Breast epithelium (tissue), 4 donors: ENCODE measurements at places on chromosomes 5 and 9.
A peak's percentile ranks its signal among the peaks of the same experiment; 100 is the strongest.

GRCh38 chr9:132135456-132135855, 26.4 kb upstream of the NTNG2 start:
- DNase-seq: no peak

DNA sequence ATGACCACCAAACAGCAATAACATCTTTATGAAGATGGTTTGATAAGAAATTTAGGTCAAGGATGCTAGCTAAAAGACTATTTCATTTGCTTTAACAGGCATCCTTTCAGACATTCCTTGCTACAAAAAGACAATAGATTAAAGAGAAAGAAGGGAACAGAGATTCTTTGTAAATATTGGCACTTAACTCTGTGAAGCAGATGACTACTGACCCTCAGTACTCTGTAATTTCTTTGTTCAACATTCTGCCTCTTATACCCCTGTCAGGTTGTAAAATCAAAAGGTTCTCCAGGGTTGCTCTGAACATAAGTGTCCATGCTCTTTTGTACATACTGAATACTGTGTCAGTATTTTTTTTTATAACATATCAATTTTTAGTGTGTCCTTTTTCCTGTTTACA, 610.6 kb upstream of the GRAMD2B start:
- DNase-seq: no peak

DNA sequence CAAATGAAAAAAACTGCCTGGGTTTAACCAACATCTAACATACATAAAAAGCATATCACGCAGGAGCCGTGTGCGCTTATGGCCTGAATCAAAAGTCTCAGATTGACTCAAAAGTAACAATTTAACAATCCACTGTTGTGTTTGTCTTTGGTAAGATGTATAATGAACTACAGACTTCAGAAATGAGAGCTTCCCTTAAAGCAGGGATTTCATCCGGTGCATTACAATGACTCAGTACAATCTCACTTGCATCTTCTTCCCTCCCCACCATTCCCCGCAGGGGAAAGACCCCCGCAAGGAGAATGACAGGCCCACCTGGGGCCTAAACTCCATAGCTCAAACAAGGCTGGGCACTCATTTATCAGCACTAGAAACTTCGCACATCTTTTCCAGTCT, 1.4 kb downstream of the ZFR start:
- no peak for DNase-seq

DNA sequence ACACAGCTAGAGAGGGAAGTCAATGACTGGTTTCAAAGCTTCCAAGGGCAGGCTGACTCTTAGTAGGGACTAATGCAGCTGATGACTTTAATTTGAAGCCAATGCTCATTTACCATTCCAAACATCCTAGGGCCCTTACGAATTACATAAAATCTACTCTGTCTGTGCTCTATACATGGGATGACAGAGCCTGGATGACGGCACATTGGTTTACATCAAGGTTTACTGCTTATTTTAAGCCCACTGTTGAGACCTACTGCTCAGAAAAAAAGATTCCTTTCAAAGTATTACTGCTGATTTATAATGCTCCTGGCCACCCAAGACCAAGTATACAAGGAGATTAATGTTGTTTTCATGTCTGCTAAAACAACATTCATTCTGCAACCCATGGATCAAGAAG, 74.1 kb downstream of the DAP start:
- no peak for DNase-seq

GRCh38 chr5:57499262-57500050, 16.8 kb upstream of the ACTBL2 start:
- DNase-seq: no peak

DNA sequence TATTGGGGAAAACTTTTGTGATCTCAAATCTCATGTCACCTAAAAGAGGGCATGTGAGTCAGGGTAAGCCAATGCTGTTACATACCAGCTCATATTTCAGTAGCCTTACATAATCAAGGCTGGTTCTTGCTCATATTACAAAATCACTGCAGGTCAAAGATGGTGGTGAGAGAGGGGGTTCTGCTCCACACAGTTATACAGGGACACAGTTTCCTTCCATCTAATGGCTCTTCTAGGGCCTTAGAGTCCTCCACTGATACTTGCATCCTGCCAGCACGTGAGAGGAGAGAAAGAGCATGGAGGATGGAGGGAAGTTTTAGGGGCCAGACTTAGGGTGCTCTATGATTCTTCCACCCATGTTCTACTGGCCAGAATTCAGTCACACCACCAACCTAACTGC, 130.0 kb downstream of the LIFR start:
- no peak for DNase-seq

DNA sequence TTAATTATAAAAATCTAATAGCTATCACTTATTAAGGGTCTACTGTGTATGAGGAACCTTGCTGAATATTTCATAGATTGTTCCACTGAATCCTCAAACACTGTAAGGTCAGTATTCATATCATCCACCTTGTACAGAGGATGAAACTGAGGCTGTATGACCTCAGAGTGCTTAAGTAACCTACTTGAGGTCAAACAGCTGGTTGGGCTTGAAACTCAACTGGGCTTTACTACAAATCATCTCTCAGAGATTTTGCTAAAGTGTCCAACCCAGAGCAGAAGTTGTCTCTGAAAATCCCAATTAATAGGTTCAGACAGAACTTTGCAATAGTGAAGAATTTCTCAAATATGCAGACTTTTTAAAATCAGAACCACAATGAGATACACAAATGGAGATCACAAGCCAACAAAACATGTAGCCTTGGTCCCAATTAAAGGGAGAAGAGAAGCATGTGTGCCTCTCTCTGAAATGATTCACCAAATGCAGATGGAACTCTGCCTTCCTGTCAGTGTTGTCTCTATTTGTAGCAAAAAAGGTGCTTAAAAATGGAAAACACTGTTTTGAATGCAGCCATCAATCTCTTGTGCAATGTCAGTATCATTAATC, 131.4 kb downstream of the FAM114A2 start:
- no peak for DNase-seq

DNA sequence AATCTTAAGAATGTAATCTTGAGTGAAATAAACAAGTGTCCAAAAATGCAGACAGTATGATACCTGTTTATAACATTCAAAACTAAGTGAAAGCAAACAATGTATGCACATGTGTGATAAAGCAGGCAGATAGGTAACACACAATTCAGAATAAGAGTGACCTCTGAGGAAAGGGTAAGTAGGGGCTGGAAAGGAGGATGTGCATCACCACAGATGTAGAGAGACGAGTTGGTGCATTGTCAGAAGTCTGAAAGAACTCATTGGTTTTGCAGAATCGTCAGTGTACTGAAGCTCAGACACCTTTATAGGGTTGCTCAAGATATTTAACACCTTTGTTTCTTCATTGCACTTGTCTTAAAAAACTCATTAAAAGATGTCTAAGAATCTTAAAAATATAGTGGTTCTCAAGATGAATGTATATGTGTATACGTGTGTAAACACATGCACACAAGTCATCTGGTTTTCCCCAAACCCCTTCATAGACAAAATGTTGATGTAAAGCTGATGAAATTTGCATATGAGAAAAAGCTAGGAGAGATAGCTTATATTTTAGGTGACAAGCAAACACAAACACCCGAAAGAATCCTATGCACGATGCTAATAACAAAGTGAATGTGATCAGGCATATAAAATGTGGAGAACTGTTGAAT, 197.6 kb upstream of the MEF2C start:
- DNase-seq: no peak

- no peak for DNase-seq
Measured at GRCh38 chr5:115738830-115739229, 77.6 kb downstream of the CDO1 start.

- DNase-seq: peak; percentile 59
Measured at GRCh38 chr5:87541033-87541432, 128.3 kb upstream of the CCNH start.

GRCh38 chr5:55102348-55102747, at the start of gene GZMA:
TSS of gene GZMA (plus strand) at chr5:55102646. CDS start at chr5:55102683, 37 bp downstream.
- no peak for DNase-seq

GRCh38 chr5:140182803-140183367, 7.9 kb downstream of the CYSTM1 start:
- no peak for DNase-seq

GRCh38 chr5:2131826-2132496, 249.2 kb upstream of the IRX4 start:
- no peak for DNase-seq

DNA sequence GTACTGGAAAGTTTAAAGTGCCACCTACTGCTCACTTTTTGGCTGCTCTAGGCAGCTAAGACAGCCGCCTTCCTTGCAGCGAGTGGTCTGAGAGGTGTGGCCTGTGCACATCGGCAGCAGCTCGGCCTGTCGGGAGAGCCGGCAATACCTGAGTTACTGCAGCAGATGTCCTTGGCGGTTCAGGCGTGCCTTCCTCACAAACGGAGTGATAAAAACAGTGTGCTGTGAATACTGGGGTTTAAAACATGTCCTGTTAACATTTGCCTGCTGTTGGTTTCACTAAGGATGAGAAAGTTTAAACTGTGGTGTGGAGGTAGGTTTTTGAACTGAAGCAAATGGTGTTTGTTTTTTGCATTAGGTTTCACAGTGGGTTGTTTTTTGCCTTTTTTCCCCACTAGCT, 12.9 kb downstream of the TRAF2 start:
- no peak for DNase-seq

- no peak for DNase-seq
Measured at GRCh38 chr9:123669346-123669745, 260.6 kb downstream of the DENND1A start.

DNA sequence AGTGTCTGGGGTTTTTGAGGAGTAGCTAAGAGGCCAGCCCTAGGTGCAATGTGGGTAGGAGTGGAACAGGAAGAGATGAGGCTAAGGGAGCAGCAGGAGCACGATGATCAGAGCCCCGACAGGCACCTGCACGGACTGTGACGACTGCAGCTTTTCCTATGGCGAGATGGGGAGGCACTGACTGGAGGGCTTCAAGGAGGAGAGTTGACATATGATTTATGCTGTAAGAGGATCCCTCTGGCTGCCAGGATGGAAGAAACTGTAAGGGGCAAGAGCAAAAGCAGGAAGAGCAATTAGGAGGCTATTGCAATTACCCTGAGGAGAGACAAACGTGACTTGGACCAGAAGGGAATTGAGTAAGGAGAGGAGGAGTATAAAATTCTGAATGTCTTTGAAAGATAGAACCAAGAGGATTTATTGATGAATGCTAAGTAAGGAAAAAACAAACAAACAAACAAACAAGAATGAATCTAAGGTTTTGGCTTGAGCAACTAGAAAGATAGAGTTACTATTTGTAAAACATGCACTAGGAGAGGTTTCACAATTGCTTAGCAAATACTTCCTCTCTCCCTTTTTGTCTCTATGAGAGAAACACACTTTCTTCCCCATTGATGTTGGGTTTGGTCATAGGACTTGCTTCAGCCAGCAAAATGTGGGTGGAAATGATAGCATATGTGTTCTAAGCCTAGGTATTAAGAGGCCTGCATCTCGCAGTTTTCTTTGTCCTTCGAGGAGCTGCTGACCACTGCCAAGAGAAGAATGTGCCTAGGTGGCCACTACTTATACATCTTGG, 32.9 kb downstream of the TRPC7 start:
- no peak for DNase-seq

- no peak for DNase-seq
Measured at GRCh38 chr5:143347046-143347445, 56.4 kb downstream of the NR3C1 start.

- DNase-seq: no peak
Measured at GRCh38 chr9:73172901-73173215, 21.2 kb downstream of the ANXA1 start.

DNA sequence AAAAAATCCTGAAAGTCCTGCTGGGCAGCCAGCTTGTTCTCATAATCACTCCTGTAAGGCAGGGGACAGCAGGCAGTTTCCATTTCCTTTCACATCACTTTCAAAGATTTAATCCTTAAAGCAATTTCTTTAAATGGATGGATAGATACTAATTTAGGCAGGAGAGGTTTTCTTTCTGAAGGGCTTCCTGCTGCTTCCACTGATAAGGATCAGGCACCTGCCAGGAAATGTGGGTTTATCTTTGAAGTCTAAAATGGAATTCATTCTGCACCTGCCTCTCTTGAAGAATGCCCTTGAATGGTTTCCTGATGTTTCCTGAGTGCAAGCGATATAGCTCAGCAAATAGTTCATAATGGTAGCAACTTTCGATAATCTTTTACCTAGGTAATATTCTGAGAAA, 64.5 kb downstream of the STARD4 start:
- no peak for DNase-seq

DNA sequence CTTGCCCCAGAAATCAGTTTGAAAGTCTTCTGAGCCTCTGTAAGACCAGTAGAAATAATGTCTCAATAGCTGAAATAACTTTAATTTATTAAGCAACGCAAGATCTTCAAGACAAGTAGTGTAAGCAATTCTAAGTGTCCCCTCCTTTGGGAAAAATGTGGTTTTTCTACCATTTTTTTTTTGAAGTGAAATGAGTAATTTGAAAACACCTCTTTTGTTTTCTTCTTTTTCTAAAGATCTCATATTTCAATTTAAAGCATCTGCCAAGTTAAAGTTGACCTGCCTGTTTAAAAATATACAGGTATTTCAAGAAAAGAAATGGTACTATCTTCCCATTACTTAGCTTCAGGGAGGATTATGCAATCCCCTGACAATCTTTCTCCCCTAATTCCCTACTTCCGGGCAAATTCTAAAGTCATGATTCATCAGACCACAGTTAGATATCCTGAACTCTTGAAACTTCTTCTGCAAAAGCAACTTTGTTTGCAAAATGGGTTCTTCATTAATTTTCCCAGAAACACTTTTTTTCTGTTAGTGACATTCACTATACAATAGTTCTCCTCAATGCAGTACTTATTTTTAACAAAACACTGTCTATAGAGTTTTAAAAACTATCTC, 7.8 kb upstream of the ANXA1 start:
- DNase-seq: no peak

- DNase-seq: no peak
Measured at GRCh38 chr5:148147415-148147814, 20.9 kb upstream of the SPINK14 start.

GRCh38 chr9:129487658-129488483, 133.0 kb downstream of the C9orf50 start:
- no peak for DNase-seq

- DNase-seq: no peak
Measured at GRCh38 chr5:170251462-170251861, 18.7 kb downstream of the C5orf58 start.

DNA sequence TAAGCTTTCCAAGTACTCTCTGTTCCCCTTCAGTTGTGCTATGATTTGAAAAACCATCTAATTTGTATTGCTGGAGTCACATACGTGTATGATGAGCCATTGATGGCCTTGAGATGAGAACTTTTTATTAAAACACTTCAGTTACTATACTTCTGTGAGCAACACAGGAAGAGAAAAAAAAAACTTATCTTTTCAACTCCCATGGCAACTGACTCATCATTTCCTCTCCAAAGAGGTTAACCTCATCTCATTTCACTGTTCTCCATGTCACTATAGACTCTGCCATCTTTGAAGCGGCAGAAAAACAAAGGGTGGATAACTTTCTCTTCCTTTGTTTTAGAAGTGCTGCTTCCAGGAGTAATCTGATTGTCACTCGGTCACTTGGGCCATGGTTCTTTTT, 104.3 kb upstream of the PCSK1 start:
- DNase-seq: no peak

- DNase-seq: no peak
Measured at GRCh38 chr9:86413971-86414880, 60.0 kb upstream of the TUT7 start.
